ENCODE measurements at places on chromosomes 2 and 18.
A peak's percentile ranks its signal among the peaks of the same experiment; 100 is the strongest.

GRCh38 chr2:60521626-60522025 is 31.8 kb downstream of the BCL11A start:
- no peak for DNase-seq

- DNase-seq, result no peak
These were observed 386.6 kb upstream of the SPRED2 start for GRCh38 chr2:65818873-65819451.

DNA sequence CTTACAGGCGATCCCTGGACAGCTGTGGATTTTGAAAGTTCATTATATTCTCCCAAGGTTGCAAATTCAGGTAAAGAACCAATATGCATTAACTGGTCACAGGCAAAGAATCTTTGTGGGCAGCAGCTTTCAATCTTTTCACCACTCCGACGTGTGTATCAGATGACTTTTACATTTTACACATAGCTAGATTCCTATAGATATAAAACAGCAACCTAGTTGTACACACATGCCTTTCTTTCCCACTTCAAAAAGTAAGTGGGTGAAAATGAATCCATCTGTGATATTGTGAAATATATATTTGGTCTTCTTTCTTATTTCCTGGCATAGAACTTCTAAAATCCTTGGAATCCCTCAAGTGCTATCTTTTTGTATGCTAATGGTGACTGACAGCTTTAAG is 72.5 kb downstream of the SCG2 start:
- DNase-seq, result no peak

DNA sequence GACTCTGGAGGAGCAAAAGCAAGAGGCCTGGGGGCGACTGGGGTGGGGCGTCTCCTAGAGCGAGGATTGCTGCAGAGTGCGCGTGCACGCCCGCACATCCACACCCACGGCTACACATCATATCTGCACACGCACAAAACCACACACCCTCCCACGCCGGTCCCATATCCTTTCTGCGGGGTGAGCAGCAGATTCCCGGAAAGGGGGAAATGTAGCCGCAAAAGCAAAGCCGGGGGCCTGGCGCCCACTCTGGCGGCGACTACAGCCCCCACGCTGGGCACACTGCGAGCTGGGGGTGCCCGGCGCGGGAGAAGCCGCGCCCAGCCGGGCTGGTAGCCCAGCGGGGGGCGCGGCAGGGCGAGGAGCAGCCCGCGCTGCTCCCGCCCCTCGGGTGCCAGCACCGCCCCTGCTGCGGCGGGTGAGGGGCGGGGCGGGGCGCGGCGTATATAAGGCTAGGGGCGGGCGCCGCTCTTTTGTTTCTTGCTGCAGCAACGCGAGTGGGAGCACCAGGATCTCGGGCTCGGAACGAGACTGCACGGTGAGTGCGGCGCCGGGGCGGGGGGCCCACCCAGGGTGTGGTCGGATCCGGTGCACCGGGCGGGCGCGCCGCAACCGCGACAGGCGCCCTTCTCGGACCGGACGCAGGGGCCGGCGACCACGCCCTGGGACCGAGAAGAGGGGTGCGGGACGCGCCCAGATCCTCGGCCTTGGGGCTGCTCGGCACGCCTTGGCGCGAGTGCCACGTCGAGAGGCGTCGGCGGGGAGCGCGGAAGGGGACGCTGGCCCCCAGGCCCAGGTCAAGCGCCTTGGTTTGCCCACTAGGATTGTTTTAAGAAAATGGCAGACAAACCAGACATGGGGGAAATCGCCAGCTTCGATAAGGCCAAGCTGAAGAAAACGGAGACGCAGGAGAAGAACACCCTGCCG is at the start of gene TMSB10:
Gene TMSB10, plus strand, starts transcription at position 476 of the 927 bp plus-strand sequence.
- DNase-seq, result no peak

GRCh38 chr2:134137182-134137611 is 116.7 kb upstream of the MGAT5 start:
- DNase-seq, result peak; percentile 61

DNA sequence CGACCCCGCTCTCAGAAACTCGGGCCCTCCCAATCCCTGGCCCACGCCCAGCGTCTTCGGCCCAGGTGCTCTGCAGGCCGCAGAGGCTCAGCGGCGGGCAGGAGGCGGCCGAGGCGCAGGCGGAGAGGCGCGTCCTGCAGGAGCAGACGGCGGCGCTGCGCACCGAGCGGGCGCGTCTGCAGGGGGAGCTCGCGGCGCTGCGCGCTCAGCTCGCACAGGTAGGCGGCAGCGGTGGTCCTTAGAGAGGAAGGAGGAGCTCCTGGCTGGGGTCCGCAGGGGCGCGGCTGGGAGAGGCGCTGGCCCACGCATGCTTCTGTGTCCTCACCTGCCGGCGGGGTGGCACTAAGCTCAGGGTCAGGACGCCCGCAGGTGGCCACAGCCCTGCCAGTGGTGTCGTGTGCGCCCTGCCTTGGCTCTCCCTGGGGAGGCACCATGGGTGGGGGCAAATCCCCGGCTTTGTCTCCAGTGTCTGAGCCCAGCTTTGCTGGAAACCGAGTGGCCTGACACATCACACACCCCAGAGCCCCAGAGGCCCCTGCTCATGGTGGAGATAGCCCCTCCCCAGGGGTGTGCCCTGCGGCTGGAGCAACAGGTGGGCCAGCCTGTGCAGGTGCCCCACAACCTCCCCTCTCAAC is 14.9 kb upstream of the SNED1 start:
- no peak for DNase-seq

GRCh38 chr2:121244616-121245015 is 40.4 kb downstream of the TFCP2L1 start:
- DNase-seq, result no peak

DNA sequence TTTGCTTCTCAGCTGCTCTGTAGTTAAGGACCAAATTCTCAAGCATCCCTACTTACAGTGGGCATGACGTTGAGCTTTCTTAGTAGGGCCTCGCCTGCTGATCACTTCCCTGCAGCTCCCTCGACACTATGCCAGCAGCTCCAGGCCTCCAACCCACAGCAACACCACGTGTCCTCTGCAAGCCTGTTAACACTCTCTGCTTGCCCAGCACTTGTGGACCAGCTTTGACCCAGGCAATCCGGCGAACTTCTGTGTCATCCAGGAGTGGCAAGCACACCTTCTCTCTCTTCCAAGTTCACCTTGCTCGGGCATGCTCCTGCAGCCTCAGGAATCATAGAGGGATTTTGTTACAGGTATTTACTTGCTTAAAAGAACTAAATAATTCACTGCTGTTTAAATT is 138.6 kb upstream of the FHL2 start:
- DNase-seq, result no peak

GRCh38 chr2:47660168-47660567 is 122.8 kb upstream of the MSH6 start:
- DNase-seq, result no peak

- no peak for DNase-seq
These were observed 101.3 kb downstream of the PTPRM start for GRCh38 chr18:7668392-7668791.

DNA sequence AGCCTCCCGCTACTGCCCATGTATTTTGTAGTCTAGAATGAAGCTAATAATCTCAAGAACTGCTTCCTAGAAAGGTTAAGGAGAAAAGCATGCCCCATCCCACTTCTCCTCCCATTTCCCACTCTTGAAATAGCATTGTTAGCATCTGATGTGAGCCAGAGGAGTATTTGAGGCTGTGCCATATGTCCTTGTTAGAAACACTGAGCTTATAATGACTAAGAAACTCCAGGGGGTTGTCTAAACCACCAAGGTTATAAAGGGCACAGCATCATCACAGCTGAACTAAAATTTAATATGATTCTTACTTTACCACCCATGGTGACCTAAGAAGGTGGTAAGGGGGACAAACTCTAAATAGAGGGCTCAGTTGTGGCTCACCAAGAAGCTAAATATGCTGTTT is 16.6 kb downstream of the TSPYL6 start:
- DNase-seq, result peak; percentile 45

Data from HFF-Myc (cell line).